Upper lobe of right lung (tissue), 1 donor: ENCODE measurements at places on chromosomes 7 and 10.

- DNase-seq = no peak
These were observed 57.7 kb downstream of the KLF6 start for GRCh38 chr10:3727268-3727667.

DNA sequence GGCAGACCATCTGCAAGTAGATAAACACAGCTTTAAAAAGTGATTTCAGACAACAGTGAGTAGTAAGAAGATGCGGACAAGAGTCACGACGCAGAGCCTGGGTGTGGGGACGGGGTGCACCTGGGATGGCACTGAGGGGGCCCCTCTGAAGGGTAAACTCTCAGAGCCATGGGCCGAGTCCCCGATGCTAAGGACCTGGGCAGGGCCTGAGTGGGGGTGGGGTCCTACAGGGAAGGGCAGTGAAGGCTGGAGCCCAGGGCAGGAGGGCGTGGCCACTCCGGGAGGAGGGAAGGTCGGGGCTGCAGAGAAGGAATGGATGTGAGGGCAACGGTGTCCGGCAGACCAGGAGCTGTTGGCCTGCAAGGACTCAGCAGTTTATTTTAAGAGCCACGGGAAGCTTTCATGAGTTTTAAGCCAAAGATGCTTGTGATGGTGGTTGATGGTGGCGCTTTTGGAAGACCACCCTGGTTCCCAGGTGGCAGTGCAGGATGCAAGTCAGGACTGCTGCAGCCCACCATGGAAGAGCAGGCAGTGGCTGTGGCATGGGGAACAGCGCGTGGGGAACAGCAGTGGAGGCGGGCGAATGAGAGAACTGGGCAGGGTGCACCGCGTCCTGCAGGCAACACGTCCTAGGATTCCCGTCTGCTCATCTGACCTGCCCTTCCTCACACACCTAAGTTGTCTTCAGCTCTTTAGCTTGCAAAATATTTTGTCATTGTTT, 296.8 kb downstream of the DNAJB6 start:
- peak; percentile 51 for DNase-seq

- no peak for DNase-seq
These were observed 58.9 kb downstream of the POLL start for GRCh38 chr10:101529207-101529606.

DNA sequence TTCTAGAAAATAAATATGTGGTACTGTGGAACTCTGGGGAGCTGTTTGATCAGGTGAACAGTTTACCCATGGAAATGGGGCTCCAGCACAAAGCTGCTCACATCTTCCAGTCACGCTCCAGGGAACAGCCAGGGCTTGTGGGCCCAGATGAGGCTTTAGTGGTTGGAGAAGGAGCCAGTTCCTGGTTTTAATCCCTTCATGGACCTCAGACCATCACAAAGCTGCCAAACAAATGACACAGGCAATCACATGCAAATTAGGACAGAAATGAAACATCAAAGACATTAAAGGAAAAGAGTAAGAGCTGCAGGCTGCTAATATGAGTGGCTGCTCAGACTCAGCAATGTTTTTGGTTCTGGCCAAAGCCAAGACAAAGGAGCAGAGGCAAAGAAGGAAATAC, 2.2 kb upstream of the ATP6V0E2 start:
- DNase-seq = no peak

GRCh38 chr7:157865351-157866165, 528.8 kb downstream of the DNAJB6 start:
- DNase-seq = no peak

GRCh38 chr7:124456286-124456685, 309.3 kb downstream of the GPR37 start:
- no peak for DNase-seq
